ENCODE measurements at places on chromosomes 1 and 21.
A peak's percentile ranks its signal among the peaks of the same experiment; 100 is the strongest.

GRCh38 chr21:34802180-34802899 is 133.5 kb downstream of the CLIC6 start:
- H3K27ac ChIP-seq = no peak overlapping the region
- H3K4me3 ChIP-seq = no peak overlapping the region
- H3K4me1 ChIP-seq = peaks cover 4% of the 10 kb centered on the region
- no peaks in the 10 kb centered on the region for H3K27me3 ChIP-seq
- peaks cover 60% of the 10 kb centered on the region for H3K36me3 ChIP-seq
- no peak for DNase-seq

- H3K27ac ChIP-seq = no peak overlapping the region
- no peaks in the 10 kb centered on the region for H3K36me3 ChIP-seq
- H3K27me3 ChIP-seq = no peaks in the 10 kb centered on the region
- no peak for DNase-seq
- H3K4me3 ChIP-seq = no peak overlapping the region
Observed at GRCh38 chr1:236149003-236149595, 6.8 kb downstream of the GPR137B start.

GRCh38 chr1:10718083-10718415 is 78.4 kb downstream of the CASZ1 start:
- H3K4me3 ChIP-seq = no peak overlapping the region
- no peaks in the 10 kb centered on the region for H3K4me1 ChIP-seq
- no peak for DNase-seq
- no peaks in the 10 kb centered on the region for H3K27me3 ChIP-seq

- no peaks in the 10 kb centered on the region for H3K27me3 ChIP-seq
- no peak overlapping the region for H3K4me3 ChIP-seq
- H3K27ac ChIP-seq = no peak overlapping the region
- peaks cover 29% of the 10 kb centered on the region for H3K4me1 ChIP-seq
- DNase-seq = no peak
- peaks cover 92% of the 10 kb centered on the region for H3K36me3 ChIP-seq
Observed at GRCh38 chr1:30964706-30965105, 56.1 kb upstream of the SDC3 start.

DNA sequence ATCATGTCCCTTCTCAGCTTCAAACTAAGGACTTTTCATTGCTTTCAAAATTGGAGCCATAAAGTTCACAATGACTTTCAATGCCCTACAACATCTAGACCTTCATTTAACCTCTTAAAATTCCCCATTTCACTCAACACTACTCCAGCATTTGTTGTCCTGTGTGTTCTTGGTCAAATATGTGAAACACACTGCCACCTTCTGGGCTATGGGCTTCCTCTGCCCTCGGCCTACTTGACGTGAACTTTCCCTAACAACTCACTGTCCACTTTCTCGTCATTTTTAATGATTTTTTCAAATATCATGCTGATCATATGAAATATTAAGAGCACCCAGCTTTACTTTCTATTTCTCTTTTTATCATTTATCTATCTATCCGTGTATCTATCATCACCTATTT is 2018.4 kb downstream of the NCAM2 start:
- no peaks in the 10 kb centered on the region for H3K36me3 ChIP-seq
- H3K4me3 ChIP-seq = no peak overlapping the region
- peak; percentile 41 for DNase-seq
- H3K4me1 ChIP-seq = no peaks in the 10 kb centered on the region

DNA sequence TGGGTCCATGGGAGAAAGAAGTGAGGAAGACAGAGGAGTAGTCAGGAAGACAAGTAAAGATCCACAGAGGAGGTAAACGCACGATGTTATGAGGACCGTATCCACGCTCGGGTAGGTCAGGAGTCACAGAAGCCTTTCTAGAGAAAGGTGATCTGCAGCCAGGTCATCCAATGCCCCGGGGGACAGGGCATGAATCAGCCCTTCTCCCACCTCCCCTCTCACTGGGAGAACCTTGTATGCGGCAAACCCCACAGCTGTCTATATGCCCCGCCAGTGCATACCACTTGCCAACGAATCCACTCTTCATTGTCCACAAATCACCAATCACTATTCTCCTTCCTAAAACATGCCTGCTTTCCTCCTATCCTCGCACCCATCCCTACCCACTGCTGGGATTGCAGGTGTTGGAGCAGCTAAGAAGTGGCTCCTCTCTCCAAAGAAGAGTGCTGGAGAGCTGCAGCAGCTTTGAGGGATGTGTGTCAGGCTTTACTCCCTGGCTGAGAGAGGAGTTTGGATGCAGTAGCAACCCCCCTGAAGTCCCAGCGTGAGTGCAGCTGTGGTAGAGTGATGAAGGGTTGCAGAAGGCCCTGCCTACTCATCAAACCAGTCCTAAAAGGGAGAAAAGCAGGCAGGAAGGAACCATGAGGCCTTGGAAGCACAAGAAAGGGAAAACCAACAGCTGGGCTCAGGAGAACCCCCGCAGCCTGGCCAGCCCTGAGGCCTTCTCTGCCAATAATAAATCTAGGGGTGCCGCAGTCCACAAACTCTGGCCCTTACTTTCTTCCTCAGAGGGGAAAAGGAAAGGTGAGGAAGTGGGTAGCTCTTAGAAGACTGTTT is 102.2 kb upstream of the GADD45A start:
- no peaks in the 10 kb centered on the region for H3K36me3 ChIP-seq
- no peak overlapping the region for H3K4me3 ChIP-seq
- peak; percentile 62 for DNase-seq
- H3K27ac ChIP-seq = peak overlapping the region; percentile 12

GRCh38 chr1:24704411-24705259 is 40.6 kb upstream of the CLIC4 start:
- H3K4me1 ChIP-seq = peaks cover 30% of the 10 kb centered on the region
- peak overlapping the region; percentile 43 for H3K4me3 ChIP-seq
- H3K36me3 ChIP-seq = no peaks in the 10 kb centered on the region

- no peak overlapping the region for H3K4me3 ChIP-seq
- H3K4me1 ChIP-seq = peaks cover 22% of the 10 kb centered on the region
- H3K27me3 ChIP-seq = no peaks in the 10 kb centered on the region
- H3K36me3 ChIP-seq = no peaks in the 10 kb centered on the region
- no peak overlapping the region for H3K27ac ChIP-seq
Observed at GRCh38 chr1:159594625-159595405, 7.2 kb downstream of the APCS start.

DNA sequence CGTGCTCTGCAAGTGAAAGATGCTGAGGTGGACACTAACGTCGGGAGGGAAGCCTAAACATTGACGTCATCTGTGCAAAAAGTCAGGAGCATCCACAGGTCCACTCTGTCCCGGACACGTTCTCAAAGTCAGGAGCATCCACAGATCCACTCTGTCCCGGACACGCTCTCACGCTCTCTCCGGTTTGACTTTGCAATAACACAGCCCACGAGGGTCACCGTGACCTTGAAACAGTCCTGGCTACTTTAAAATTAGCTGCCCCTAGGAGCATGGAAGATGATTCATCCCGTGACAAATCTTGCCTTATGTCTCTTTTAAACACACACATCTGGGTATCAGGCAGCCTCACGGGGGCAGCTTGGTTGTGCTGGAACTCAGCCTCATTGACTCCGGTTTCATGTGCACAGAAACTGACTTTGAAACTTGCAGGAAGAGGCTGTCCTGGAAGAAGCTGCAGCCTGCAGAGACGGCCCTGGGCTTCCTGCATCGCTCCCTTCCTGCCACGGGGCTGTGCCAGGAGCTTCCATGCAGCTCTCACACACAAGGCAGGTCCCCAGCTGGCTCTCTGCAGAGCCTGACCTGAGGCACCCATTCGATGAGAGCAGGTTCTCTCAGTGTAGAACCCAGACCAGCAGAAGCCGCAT is 18.1 kb upstream of the COL18A1 start:
- peak overlapping the region; percentile 71 for H3K27ac ChIP-seq
- peaks cover 24% of the 10 kb centered on the region for H3K4me1 ChIP-seq
- no peak overlapping the region for H3K4me3 ChIP-seq
- no peaks in the 10 kb centered on the region for H3K36me3 ChIP-seq
- no peaks in the 10 kb centered on the region for H3K27me3 ChIP-seq
- DNase-seq = peak; percentile 88

- H3K4me1 ChIP-seq = no peaks in the 10 kb centered on the region
- H3K27me3 ChIP-seq = 0 out of 2 replicates have a peak, but pooled peaks cover 3% of the 10 kb centered on the region
- H3K27ac ChIP-seq = no peak overlapping the region
- no peak for DNase-seq
Observed at GRCh38 chr1:56910441-56910985, 55.3 kb downstream of the C8B start.

DNA sequence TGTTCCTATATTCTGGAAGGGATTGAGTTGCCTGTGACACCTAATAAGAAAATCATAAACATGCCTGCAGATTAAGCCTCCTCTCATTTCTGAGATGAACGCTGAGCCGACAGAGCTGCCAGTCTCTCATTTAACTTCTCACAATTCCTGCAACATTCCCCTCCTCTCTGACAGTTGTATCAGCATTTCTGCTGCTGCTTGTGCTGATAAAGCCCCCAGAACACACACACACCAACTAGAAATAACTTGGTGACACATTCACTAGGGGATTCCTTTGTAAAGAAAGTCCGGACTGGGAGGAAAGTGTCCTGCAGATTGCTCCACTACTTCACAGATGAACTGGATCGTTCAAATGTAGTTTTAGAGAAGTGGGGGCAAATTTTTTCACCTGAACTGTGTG is 437.3 kb downstream of the PLA2G4A start:
- no peak for DNase-seq
- H3K27me3 ChIP-seq = no peaks in the 10 kb centered on the region
- H3K36me3 ChIP-seq = no peaks in the 10 kb centered on the region
- H3K4me3 ChIP-seq = no peak overlapping the region

DNA sequence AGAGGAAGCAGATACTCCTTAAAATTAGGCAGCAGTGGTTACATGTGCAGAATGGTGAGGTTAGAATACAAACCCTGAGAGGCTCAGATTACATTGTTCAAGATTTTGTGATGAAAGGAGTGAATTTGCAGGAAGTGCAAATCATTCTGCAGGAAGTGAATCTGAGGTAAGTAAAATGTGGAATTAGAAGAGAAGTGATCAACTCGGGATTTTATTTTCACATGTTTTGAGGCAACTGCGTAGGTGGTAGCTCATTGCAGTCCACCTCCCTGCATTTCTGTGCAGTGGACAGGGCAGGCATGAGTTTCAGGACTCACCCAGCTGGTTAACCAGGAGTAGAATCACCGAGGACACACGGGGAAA is 2.1 kb upstream of the PLA2G2C start:
- DNase-seq = no peak
- H3K27ac ChIP-seq = no peak overlapping the region
- peaks cover 46% of the 10 kb centered on the region for H3K27me3 ChIP-seq
- no peak overlapping the region for H3K4me3 ChIP-seq
- H3K4me1 ChIP-seq = no peaks in the 10 kb centered on the region

DNA sequence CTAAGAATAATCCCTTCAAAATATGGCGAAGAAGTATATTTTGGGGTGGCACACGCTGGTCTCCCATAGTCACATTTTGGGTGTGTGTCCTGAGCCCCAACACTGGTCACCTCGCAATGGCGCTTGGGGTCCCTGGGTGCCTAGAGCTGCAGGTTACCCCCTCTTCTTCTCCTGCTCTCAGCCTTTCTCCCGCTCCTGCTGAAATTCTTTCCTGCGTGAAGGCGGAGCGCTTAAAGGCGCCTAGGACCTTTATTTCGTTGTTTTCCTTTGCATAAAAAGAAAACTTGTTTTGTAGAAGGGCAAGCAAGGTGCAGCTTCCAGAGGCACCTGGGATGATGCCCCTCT is 339 bp upstream of the PIK3CD start:
- no peaks in the 10 kb centered on the region for H3K36me3 ChIP-seq
- peak overlapping the region; percentile 51 for H3K4me3 ChIP-seq
- no peak overlapping the region for H3K27ac ChIP-seq
- no peak for DNase-seq
- peaks cover 4% of the 10 kb centered on the region for H3K4me1 ChIP-seq

GRCh38 chr1:181647314-181648035 is 164.2 kb downstream of the CACNA1E start:
- no peaks in the 10 kb centered on the region for H3K4me1 ChIP-seq
- H3K27me3 ChIP-seq = no peaks in the 10 kb centered on the region
- DNase-seq = no peak
- no peak overlapping the region for H3K4me3 ChIP-seq
- H3K36me3 ChIP-seq = no peaks in the 10 kb centered on the region

GRCh38 chr1:198162091-198162767 is 5.4 kb downstream of the NEK7 start:
- DNase-seq = no peak
- H3K4me3 ChIP-seq = no peak overlapping the region
- no peaks in the 10 kb centered on the region for H3K36me3 ChIP-seq
- H3K27me3 ChIP-seq = no peaks in the 10 kb centered on the region
- H3K4me1 ChIP-seq = no peaks in the 10 kb centered on the region

- no peak for DNase-seq
- H3K27ac ChIP-seq = no peak overlapping the region
- H3K4me3 ChIP-seq = peak overlapping the region; percentile 86
- peaks cover 28% of the 10 kb centered on the region for H3K4me1 ChIP-seq
Observed at GRCh38 chr1:224432672-224433040, 1.9 kb downstream of the WDR26 start.

DNA sequence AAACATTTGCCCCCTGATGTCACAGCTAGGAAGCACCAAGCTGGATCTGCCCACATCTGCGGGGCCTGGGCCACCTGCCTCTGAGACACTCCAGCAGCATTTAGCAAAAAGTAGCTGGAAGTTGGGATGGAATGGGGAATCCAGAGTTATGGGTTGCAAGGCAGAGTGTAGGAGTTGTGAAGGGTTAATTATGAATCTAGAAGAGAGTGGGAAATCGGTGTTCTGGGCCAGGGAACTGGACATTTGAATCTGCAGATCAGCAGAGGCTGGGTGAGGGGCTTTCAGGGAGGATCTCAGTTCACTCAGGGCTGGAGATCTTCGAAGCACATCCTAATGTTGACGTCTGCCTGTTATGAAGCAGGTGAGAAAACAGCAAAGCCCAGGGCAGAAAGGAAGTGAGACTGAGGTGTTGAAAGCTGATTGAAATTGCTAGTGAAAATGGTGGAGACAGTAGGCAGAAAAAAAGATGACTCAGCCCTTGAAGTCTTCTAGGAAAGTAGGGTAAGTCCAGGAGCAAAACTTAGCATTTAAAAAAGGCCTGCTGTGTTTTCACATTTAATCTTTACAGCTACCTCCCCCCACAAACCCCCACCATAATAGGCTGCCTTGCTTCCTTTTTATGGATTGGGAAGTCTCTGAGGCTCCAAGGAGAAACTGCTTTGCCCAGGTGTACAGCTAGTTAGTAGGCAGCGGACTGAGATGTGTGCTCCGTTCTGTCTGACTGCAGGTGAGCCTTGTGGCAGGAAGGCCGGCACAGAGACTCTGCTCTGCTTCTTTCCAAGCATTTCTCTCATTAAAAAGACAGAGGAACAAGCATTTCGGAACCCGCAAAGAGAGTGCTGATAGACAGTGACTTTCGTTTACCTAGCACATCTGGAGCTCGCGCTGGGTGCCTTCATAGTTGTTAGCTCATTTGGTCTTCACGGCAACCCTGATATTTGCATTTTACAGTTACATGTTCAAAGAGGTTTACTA is 7.2 kb downstream of the VANGL1 start:
- H3K4me3 ChIP-seq = no peak overlapping the region
- H3K27ac ChIP-seq = no peak overlapping the region
- H3K36me3 ChIP-seq = peaks cover 10% of the 10 kb centered on the region
- H3K4me1 ChIP-seq = peaks cover 3% of the 10 kb centered on the region
- H3K27me3 ChIP-seq = no peaks in the 10 kb centered on the region

DNA sequence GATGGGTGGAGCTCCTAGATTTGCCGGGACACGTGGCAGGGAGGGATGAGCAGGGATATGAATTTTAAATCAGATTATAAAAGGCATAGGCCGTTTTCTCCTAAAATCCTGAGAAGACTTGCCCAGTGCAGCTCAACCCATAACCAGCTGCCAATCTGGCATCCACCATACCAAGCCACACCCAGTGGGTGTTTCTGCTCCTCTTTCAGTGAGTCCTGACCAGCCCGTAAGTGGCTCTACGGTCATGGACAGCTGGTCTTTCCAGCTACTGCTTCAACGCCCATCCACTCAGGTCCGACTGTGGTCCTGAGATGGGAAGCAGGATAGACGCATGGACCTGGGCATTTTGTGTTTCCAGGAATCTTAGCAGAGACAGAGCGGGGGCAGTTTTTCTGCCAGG is 107.2 kb downstream of the LAMC2 start:
- no peak for DNase-seq
- H3K4me3 ChIP-seq = no peak overlapping the region

Measured in SJCRH30 (cell line).